Stimulated activated CD8-positive, alpha-beta memory T cell treated with anti-CD3 and anti-CD28 coated beads, Interleukin-4, amount 100 ng/mL, for 1 hour (primary cell): ENCODE measurements at places on chromosomes 4 and X.

- DNase-seq = no peak
These were observed 22.5 kb downstream of the WDR44 start for GRCh38 chrX:118368398-118368797.

GRCh38 chr4:169345316-169345721 is 74.6 kb upstream of the SH3RF1 start:
- DNase-seq = no peak

GRCh38 chr4:186002853-186003252 is 66.1 kb upstream of the TLR3 start:
- no peak for DNase-seq

- no peak for DNase-seq
These were observed 176.8 kb upstream of the RPL34 start for GRCh38 chr4:108443585-108443984.

- DNase-seq = no peak
These were observed 45.9 kb upstream of the PPP3CA start for GRCh38 chr4:101393256-101393655.

DNA sequence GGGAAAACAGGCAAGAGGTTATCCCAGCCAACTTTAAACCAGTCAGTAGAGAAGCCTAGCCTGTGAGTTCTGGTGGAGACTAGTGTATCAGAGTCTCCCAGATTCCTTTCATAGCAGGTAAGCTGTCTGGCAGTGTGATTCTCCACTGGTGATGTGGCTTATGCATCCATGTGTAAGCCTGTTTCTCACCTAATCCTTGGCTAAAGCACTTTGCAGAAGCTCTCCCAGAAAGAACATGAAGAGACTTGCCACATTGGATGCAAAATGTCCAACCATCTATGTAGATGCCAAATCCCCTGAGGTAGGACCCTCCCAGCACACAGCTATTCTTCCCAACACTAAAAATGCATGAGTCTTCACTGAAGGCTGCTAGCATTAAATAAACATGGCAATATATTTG is 111.7 kb downstream of the CHRNA9 start:
- no peak for DNase-seq

GRCh38 chr4:131547506-131547981 is 1601.5 kb upstream of the PCDH10 start:
- no peak for DNase-seq

DNA sequence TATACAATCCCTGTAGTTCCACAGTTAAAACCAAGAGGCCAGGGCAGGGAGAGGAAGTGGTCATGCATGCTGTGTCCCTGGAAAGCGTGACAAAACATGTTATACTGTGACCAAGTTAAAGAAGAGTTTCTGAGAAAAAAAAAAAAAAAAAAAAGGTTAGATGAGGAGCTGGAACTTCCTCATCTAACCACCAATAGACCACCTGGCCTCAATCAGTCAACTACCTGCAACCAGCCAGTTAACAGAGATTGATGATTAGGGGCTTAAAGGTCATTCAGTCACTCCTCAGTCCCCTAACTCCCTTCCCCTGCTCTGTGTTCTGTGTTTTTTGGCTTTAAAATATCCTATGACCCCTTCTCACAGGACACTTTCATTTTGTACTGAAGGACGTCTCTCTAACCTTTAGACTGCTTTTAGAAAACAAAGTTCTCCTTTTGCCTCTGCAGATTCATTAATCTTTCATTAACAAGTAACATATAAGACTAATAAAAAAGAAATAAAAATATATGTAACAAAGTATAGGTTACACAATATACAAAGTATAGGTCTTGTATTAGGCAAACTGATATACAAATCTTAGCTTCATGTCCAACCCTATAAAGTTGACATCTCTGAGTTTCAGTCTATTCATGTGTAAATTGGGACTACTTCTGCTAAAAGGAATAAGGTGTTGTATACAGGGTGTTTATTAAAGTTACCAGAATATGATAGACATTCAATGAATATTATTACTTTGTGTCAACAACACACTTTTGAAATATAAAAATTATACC is 179.1 kb upstream of the NDST4 start:
- no peak for DNase-seq

GRCh38 chr4:8431553-8431952 is 9.0 kb downstream of the ACOX3 start:
- DNase-seq = no peak

DNA sequence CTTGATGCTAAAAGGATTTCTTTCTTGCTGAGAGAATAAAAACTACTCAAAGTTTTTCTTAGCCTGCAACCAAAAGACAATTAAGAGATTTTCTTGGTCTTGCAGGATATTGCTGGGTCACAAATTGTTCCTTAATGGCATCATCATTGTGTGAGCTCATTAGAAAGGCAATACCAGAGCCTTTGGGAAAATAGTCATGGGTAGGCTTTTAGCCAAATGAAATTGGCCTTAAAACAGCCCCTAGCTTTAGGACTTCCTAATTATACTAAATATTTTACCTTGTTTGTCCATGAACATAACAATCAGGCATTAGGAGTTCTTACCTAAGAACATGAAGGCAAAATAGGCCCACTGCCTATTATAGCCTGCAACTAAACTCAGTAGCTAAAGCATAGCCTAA is 10.4 kb upstream of the FAM13A start:
- DNase-seq = no peak

GRCh38 chrX:10160211-10160610 is 3.4 kb downstream of the CLCN4 start:
- DNase-seq = no peak

- DNase-seq = no peak
These were observed 1051.7 kb downstream of the C4orf33 start for GRCh38 chr4:130147641-130148040.

- no peak for DNase-seq
These were observed 222.0 kb downstream of the SPRY1 start for GRCh38 chr4:123618606-123619005.

DNA sequence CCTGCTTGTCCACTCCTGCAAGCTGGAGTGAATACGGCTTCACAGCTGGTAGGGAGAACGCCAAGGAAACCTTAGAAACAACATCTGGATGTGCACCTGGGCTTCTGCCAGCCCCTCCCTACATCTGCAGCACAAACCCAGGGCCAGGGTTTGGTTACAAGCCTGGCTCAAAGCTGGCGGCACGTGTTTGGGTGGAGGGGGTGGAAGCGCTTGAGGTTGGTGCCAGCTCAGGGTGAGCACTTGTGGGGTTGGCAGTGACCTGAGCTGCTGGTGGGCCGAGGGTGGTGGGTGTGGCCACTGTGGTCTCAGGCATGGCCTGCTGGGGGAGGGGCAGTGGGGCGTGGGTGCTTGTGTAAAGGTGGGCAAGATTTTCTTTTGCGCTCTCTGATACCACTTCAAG is 15.6 kb downstream of the ELF4 start:
- DNase-seq = no peak

GRCh38 chrX:18465051-18465450 is 39.6 kb downstream of the CDKL5 start:
- no peak for DNase-seq

DNA sequence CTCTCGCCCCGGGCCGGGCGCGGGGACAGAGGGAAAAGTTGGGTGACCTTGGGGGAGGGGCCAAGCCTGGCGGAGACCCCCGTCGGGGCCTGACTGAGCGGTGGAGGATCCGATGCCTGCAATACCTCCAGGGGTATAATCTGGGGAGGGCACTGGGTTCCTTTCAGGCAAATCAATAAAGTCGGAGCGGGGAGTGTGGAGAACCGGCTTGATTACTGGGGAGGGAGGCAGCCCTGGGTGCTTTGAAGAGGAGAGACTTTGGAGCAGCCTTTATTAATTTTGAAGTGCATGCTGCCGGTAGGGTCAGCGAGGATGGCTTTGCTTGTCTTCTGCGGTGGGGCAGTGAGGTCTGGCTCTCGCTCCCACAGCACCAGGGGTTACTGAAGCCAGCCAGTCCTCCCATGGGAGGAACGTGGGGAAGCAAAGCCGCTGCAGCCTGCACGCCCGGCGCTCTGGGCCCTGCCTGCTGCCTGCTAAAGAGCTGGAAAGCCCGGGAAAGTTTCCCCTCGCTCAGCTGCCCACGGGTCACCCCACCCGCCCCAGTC is 403 bp upstream of the LGI2 start:
- DNase-seq = no peak

GRCh38 chr4:41994461-41994985 is 4.2 kb downstream of the SLC30A9 start:
- DNase-seq = no peak

GRCh38 chr4:147482281-147482680 is 1.4 kb downstream of the EDNRA start:
- DNase-seq = no peak

GRCh38 chr4:111699165-111699564 is 446.1 kb upstream of the FAM241A start:
- no peak for DNase-seq

GRCh38 chr4:75512386-75513211 is 1.6 kb downstream of the RCHY1 start:
- no peak for DNase-seq

- no peak for DNase-seq
These were observed 70.7 kb upstream of the NFKB1 start for GRCh38 chr4:102430461-102430910.

GRCh38 chr4:119290598-119290997 is 31.3 kb downstream of the FABP2 start:
- no peak for DNase-seq

- DNase-seq = no peak
These were observed 213.1 kb upstream of the FAT1 start for GRCh38 chr4:186936496-186937375.

- no peak for DNase-seq
These were observed 134.5 kb downstream of the COL4A6 start for GRCh38 chrX:108303682-108304081.

DNA sequence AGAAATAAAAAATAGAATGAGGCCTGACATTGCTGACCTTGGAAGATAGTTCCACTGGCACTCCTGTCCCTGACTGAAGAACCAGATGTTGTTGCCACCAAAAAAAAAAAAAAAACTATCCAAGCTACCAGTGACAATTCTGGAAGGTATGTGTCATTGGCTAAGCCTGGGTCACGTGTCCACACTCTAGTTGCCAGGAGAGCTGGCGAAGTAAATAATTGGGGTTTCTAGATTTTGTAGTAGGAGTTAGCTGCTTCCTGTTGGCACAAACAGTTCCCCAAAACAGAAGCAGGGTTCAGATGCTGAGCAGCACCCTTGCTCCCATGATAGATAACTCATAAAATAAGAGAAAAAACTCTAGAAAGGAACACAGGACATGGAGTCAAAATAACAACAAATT is 20.5 kb downstream of the MND1 start:
- no peak for DNase-seq

DNA sequence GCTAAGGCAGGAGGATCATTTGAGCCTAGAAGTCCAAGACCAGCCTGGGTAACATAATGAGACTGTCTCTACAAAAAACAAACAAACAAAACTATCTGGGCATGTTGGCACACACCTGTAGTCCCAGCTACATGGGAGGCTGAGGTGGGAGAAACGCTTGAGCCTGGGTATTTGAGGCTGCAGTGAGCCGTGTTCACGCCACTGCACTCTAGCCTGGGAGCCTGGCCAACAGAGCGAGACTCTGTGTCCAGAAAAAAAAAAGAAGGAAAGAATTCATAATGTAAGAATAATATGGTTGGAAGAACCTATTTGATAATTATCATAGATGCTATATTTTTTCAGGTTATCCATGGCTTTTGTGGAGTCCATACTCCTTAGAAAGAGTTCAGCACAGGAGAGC is 26.0 kb upstream of the DCHS2 start:
- DNase-seq = no peak

DNA sequence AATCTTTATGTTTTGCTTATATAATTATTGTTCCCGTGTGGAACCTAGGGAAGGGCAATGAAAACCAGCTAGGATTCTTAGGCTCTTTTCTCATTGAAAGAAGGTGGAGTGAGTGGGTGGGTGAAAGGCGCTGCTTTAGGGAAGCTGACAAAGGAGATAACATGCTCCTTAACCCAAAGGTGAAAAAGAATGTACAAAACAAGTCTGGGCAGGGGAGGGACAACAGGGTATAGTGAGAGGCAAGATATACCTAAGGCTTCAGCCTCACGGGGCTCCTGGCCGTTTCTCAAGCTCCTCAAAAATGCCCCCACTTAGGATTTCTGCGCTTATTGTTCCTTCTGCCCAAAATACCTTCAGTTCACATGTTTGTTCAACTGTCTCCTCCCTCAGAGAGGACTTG is 1.8 kb downstream of the SH2D1A start:
- no peak for DNase-seq

GRCh38 chrX:2627272-2627867 is 63.7 kb upstream of the CD99 start:
- no peak for DNase-seq

GRCh38 chr4:3403348-3403906 is 38.3 kb upstream of the HGFAC start:
- no peak for DNase-seq

DNA sequence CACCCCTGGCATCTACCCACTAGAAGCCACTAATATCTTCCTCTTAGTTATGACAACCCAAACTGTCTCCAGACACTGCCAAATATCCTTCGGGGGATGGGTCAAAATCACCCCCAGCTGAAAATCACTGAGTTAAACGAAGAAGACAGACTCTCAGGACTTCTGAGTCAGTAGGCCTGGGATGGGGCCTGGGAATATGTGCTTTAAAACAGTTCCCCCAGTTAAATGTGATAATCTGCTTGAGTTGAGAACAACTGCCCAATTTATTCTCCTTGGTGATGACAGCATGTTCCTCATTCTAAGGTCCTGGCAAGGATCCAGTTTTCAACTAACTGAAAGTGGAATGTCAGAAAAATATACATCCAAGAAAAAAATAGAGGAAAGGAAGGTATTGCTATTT is 52.4 kb downstream of the CBLL2 start:
- DNase-seq = no peak

- DNase-seq = no peak
These were observed 180.6 kb upstream of the MAP3K15 start for GRCh38 chrX:19695884-19696283.

GRCh38 chr4:100288161-100288560 is 97.9 kb upstream of the DDIT4L start:
- no peak for DNase-seq

- DNase-seq = no peak
These were observed 63.1 kb downstream of the RTL9 start for GRCh38 chrX:110421500-110422455.

- DNase-seq = no peak
These were observed 222.1 kb upstream of the RPL34 start for GRCh38 chr4:108398316-108398715.

DNA sequence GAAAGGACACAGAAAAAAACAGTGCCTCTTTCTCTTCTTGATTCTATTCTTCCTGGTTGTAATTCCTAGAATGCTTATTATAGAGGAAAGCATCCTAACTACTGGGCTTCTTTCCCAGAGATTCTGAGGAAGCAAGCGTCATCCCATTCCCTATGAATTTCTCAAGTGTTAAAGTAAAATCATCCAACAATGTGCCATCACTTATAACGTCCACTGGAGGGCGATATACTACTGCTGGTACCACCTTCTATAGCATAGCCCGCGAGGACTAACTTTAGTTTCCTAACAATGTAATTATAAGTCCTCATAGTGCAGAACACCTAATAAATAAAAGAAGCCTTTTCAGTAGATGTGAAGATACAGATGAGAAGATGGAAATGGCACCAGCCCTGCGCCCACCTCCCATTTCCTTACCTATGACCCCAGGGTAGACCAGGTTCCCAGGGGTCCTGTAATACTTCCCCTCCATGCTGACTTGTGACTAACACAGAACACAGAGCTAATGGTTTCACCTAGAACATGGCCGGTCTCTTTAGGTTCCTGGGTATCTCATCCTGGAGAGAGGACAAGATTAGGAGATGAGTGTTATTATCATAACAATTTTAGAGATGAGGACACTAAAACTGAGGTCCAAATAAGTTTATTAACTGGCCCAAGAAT is 4.2 kb downstream of the CENPVL3 start:
- peak; percentile 0 for DNase-seq
